ENCODE measurements at places on chromosomes 1 and 21.
A peak's percentile ranks its signal among the peaks of the same experiment; 100 is the strongest.

- no peak for DNase-seq
Observed at GRCh38 chr21:42486531-42486930, 9.5 kb downstream of the RSPH1 start.

DNA sequence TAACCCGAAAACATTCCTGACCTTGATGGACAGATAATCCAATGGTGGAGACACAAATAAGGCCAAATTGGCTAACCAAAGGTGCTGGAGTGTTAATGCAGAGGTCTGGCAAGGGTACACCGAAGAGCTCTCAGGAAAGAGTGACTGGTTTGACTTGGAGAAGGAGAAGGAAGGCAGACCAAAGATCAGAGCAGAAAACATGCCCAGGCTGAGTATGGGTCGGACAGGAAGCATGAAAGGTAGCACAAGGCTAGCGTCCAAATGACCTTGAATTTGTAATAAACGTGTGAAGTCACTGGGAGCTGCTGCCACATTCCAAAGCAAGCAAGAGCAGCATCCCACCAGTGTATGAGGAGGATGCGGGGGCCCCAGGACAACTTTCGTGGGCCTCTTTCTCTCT, 45.7 kb downstream of the APP start:
- DNase-seq: no peak

GRCh38 chr1:187010571-187011309, 182.0 kb downstream of the PLA2G4A start:
- no peak for DNase-seq

DNA sequence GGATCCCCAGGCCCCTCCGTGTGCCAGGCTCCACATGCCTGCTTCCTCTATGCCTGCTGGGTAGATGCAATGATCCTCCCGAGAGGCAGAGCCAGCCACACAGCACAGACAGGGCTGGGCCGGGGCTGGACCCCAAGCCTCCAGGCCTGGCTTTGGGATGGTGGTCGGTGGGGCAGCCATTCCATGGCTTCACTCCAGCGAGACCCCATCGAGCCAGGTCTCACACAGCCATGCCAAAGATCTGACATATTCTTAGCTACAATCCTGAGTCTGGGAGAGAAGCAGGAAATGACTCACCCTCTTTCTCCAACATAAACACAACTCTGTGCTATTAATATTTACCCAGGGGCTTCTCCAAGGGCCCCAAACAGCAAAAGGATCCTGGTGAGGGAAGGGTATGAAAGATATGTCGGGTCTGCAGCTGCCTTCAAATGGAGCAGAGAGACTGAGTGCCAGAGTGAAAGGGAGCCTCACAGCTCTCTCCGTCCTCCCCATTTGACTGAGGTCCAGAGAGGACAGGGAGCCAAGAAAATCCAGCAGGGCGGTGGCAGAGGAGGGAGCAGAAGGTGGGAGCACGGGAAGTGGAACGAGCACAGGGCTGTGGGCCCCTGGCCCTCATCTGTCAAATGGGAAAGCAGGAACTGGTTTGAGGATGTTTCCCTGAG, 639.5 kb downstream of the MATN1 start:
- DNase-seq: no peak

- DNase-seq: no peak
Observed at GRCh38 chr1:232570007-232570406, 59.9 kb downstream of the SIPA1L2 start.

- DNase-seq: no peak
Observed at GRCh38 chr1:237355022-237355421, 313.0 kb downstream of the RYR2 start.

- no peak for DNase-seq
Observed at GRCh38 chr1:30604801-30605440, 118.5 kb downstream of the MATN1 start.

GRCh38 chr21:29453511-29453910, 154.8 kb downstream of the BACH1 start:
- no peak for DNase-seq

DNA sequence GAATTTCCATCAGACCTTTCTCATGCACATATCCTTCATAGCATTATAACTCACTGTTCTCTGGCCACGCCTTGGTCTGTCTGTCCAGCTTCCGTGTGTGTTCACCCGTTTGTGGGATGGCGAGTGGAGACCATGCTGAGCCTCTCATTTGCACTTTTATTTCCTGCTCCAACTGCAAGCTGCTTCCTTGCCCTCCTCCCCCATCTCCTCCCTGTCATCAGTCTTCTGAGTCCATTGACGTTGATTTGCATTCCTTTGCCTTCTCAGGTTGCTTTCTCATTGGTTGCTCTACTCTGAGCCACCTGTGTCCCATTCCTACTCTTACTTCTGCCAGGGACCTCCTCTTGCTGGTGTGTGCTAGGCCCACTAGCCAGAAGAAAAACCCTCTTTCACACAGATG, 146.4 kb downstream of the NOS1AP start:
- no peak for DNase-seq

DNA sequence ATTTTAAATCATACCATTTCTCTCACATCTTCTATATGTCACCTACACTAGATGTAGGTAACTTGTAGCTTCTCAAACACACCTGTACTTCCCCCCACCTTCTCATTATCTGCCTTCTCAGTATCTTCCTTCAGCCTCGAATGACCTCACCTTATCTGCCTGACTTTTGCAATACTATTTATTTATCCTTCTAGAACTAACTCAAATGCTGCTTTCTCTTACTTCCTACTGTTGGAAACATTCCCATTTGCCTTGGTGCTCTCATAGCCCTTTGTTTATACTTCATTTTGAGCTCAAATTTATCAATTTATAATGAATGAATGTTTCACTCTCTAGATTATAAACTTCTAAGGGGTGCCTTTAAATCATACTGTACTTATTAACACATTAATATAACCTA, 50.4 kb upstream of the KIAA1614 start:
- no peak for DNase-seq

DNA sequence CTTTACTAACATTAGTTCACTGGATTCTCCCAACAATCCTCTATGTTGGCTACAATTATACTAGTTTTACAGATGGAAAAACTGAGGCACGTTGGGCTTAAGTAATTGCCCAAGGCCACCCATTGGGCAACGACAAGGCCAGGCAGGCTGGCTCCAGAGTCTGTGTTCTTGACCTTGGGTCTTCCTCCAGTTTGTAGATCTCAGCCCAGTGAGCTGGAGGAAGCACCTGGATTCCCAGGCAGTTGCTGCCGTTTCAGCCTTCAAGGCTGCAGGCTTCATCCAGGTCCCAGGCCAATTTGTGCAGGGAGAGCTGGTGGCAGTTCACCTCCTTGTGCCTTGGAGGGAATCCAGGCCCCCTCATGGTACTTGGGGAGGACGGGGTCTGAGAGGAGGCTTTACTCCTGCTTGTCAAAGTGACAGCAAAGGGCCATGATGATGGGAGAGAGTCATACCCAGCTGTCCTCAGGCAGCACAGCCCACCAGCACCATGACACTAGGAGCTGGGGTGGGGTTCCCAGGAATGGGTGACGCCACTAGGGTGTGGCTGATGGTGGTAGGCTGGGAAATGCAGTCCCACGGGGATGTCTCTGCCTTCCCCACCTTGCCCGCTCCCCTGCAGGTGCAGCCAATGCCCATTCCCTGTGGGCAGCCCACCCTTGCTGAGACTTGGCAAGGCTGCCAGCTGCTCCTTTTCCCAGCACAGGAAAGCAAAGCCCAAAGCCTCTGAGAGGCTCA, 27.1 kb downstream of the PKP1 start:
- no peak for DNase-seq

DNA sequence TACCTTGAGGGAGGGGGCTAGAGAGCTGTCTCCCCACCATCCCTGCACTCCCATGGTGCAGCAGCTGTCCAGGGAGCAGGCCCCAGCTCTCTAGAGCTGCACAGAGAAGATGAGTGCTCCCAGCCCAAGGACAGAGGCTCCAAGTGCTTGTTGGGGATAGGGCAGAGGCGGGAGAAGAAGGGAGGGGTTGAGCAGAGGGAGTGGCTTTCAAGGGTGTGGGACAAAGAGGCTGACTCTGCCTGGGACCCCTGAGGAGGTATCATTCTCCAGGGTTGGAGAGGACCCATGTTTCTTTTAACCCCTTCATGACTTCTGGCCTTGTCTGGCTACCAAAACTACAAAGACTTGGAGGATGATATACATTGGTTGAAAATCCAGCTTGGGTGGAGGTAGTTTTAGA, 14.6 kb downstream of the FOXD2 start:
- DNase-seq: no peak

- DNase-seq: no peak
Observed at GRCh38 chr1:92346866-92347640, 48.2 kb downstream of the RPAP2 start.

GRCh38 chr1:181987996-181988395, 73.5 kb downstream of the ZNF648 start:
- no peak for DNase-seq

DNA sequence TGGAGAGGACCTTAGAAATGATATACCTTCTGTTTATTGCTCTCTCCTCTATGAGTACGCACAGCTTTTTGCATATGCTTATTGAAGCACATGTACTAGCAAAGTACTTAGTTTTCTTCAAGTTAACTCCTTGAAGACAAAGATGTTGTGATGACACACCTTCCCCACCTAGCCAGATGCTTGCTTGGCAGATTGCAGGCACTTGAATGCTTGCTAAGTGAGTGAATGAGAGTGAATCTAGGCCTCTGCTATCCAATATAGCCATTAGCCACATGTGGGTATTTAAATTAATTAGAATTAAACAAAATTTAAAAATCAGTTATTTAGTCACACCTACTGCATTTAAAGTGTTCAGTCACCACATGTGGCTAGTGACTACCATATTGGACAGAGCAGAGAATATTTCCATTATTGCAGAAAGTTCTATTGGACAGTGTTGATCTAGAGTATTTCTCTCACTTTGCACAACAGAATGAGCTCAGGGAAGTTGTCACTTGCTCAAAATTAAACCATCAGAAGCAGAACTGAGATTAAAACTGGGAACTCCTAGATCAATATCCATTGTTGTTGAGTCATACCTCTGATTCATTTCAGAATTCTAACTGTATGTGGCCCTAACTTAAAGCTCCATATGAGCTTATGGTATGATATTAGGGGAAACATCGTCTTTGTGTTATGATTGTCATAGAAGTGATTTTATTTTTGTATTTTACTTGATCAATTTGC, 8.6 kb upstream of the EEIG2 start:
- no peak for DNase-seq

DNA sequence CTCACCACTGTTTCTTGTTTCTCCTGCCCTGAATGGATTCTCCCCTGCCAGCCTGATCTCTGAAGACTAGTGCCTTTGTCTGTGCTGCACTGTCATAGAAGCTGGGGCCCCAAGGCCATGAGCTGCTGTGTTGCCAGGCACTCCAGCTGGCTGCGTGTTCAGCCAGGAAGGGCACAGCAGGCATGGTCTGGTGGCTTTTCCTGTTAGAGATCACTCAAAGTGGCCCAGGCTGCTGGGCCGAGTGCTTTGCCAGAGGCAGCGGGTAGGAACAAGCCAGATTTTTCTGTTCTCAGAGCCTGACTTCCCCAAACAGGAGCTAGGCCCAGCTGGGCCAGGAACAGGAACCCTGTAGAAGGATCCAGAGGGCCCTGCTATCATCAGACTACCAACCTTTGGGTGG, 5.2 kb downstream of the ADPRS start:
- DNase-seq: no peak

DNA sequence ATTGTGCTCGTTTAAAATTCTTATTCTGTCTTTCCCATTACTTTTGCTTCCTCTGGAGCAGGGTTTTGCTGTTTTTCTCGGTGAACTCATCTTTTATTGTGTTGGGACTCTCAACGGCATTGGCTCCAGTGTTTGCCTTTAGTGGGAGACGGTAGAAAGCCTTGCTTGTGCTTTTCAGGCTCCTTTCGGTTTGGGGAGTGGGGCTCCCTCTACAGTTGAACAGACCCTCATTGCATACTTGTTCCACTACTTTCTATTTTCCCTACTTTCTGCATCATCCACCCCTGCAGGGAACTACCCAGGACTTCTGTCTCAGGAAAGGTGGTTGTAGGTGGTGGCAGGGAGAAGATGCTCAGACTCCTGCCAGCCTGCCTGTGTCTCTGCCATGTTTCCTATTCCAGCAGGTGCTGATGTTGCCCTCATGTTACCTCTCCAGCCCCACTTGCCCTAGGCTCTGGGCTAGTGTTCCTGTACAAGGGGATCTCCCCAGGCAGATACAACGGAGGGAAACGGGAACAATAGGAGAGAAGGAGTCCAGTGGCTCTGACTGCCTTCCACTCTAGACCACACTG, 68.5 kb upstream of the ZBTB18 start:
- no peak for DNase-seq

DNA sequence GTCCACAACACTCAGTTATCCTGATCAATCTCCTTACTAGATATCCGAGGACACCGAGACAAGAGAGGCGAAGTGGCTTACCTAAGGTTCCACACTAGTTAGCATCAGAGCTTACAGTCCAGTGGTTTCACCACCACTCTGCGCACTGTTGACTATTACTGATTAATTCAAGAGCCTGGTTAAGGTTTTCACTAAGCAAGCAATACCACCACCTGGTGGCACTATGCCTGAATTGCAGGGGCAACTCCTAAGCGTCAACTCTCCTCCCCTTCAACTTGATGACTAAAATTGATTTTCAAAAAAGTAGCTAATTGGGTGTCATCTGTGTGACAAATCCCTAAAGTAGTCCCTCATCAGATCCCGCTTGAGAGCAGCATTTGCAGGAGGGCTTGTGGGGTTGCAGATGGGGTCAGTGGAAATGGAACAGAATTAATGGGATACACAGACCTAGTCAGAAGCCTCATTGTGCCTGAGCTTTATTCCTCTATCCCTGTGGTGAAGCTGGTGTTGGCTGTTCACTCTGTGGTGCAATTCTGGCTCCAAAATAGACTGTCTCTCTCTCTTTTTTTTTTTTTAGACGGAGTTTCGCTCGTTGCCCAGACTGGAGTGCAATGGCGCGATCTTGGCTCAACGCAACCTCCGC, 9.1 kb downstream of the TTC22 start:
- DNase-seq: no peak

GRCh38 chr1:36168514-36168913, 12.6 kb downstream of the MAP7D1 start:
- no peak for DNase-seq

GRCh38 chr1:66374148-66374547, 159.8 kb upstream of the SGIP1 start:
- no peak for DNase-seq

DNA sequence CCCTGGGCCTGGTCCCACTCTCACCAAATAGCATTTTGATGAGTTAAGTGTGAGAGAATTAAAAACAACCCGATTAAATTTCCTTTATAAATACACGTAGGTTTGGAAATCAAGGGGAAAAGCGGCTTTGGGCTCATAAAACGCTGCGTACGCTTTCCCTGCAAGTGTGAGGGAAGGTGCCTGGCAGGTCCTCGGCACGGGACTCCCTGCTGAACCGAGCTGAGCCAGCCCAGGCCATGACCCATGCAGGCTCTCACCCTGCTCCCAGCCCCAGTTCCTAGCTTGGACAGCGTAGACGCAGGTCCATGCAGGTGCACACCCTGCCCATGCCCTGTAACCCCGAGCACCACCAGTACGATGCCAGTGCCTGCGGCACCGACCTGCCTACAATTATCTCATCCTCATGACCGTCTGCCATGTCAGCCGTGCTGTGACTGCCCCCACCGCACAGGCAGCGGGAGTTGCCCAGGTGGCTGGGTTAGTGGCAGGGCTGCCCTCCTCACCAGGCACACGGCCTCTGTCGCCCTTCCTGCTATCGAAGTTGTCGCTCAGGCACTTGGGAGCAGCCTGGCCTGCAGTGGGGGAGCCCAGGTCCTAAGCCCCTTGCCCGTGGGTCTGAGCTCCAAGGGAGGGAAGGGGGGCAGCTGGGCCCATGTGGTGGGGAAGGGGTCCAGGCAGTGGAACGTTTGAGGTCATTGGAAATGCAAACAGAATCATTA, 41.0 kb upstream of the ACTRT2 start:
- DNase-seq: peak; percentile 59

GRCh38 chr1:178733972-178734371, 8.9 kb downstream of the RALGPS2 start:
- DNase-seq: no peak

- no peak for DNase-seq
Observed at GRCh38 chr1:96073100-96073499, 648.5 kb upstream of the PTBP2 start.
